ENCODE measurements at places on chromosomes 7 and 10.

DNA sequence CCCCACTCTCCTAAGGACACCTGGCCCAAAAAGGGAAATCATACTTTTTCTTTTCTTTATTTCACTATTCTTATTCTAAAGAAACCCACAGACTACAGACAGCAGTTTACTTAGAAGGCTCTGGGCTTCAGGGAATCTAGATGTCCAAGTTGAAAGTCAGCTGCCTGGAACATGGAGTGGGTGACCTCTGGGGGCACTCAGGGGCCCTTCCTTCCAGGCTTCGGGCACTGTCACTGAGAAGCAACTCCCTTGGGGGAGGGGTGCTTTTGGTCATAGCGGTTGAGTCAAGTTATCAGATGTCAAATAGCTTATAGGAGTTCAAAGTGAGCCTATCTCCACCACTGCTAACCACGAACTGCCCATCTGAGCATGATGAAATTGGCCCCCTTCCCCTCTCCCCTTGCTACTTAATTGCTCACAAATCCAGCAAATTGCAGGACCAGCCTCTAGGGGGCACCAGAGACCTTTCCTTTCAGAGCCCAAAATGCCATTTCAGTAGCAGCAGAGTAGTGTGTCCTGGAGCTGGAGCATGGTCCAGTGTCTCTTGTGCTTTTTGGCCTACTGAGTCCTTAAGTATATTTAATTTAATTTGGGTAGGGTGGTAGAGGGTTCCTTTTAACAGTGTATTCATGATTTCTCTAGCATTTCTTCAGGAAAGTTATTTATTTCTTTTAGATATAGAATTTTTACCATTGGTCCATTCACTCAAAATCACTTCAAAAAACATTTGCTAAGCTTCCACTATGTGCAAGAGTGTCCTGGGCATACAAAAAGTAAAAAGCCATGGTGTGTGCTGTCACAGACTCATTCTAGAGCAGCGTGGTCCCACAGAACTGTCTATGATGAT is 463.8 kb downstream of the KCNMA1 start:
- peak; percentile 47 for DNase-seq

- no peak for DNase-seq
Measured at GRCh38 chr7:17392846-17393245, 94.4 kb downstream of the AHR start.

- DNase-seq = no peak
Measured at GRCh38 chr7:106165337-106165736, 53.2 kb upstream of the SYPL1 start.

DNA sequence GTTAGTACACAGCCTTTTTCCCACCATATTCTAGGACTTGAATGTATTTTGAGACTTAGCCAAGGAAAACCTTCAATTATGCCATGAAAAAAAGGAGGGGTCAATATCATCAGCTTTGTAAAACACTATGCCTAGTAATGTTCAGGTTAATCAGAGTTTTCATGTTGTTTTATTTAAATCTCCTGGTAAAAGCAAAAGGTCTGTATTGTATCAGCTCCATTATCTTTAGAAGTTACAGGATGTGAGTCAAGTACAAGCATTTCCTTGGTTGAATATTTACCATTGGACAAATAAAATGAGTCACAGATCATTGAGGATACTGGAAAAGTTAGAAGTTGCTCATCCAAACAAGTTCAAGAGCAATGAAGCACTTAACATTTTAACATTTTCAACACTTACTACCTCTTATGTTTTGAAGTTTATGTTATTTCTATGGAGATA is 89.9 kb upstream of the CAPZA2 start:
- DNase-seq = no peak

GRCh38 chr7:128284102-128284501 is 43.0 kb downstream of the LEP start:
- DNase-seq = no peak
